Cortex of kidney (tissue), 1 donor: ENCODE measurements at places on chromosomes 2 and 18.

GRCh38 chr18:35786365-35787042 is 186.0 kb upstream of the RMP24 start:
- DNase-seq, result no peak

- DNase-seq, result no peak
These were observed 14.7 kb downstream of the FAM228A start for GRCh38 chr2:24189551-24189950.

- DNase-seq, result no peak
These were observed 403.1 kb upstream of the LYPD1 start for GRCh38 chr2:133072837-133073694.

- no peak for DNase-seq
These were observed 102.0 kb downstream of the ZNF532 start for GRCh38 chr18:58966704-58967103.

DNA sequence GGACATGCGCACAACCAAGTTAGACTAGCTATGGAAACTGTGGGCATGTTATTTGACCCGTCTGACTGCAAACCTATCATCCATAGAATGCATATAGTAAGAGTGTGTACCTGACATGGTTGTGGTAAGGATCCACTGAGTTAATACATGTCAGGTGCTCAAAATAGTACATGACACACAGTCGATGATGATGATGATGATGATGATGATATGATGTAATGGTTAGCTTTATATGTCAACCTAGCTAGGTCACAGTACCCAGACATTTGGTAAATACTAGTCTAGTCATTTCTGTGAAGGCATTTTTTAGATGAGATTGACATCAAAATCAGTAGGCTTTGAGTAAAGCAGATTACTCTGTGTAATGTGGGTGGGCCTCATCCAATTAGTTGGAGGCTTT is 204.1 kb downstream of the AFF3 start:
- no peak for DNase-seq

GRCh38 chr2:238696331-238696730 is 151.6 kb upstream of the TWIST2 start:
- DNase-seq, result no peak

- DNase-seq, result no peak
These were observed 31.9 kb downstream of the KIDINS220 start for GRCh38 chr2:8805278-8806210.

- DNase-seq, result no peak
These were observed 26.5 kb upstream of the KCNF1 start for GRCh38 chr2:10885094-10885860.
